ENCODE measurements at places on chromosomes 1 and 21. TPM values are rescaled to one million over a fixed set of nuclear protein-coding genes. Genes with fewer than 3 reads are reported as not detected.

- DNase-seq, result no peak
These were observed 4.5 kb downstream of the AGO1 start for GRCh38 chr1:35887508-35887907.

DNA sequence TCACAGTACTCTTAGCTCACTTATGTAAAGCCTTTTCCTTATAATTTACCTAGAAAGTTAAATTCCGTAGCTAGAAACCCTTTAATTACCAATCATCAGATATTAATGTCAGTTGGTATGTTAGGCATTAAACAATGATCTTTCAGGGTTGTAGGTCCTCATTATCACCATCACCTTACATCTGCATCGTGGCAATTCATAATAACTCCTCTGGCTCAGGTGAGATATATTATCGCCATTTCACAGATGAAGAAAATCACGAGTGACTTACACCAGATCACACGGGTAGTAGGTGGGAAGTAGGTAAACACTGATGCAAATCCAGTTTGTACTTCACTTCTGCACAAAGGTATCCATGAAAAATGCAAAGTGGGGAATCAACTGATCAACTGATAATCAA is 639 bp downstream of the NUP133 start:
- no peak for DNase-seq

DNA sequence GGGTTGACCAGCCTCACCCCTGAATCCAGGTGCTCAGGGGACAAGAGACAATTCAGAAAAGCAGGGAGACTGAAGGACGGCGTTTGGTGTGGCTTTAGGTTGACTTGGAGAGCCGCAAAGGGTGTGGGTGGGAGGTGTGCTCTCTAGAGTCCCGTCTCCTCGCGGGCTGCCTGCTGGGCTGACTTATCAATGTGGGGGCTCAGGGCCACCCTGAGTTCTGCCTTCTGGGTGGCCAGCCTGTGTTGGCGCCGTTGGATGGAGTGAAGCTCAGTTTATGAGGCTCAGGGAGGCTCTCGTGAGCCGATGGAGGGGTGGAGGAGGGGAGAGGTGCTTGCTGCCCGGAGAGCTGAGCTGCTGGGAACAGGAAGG is 13.0 kb downstream of the GPR137B start:
- DNase-seq, result no peak

DNA sequence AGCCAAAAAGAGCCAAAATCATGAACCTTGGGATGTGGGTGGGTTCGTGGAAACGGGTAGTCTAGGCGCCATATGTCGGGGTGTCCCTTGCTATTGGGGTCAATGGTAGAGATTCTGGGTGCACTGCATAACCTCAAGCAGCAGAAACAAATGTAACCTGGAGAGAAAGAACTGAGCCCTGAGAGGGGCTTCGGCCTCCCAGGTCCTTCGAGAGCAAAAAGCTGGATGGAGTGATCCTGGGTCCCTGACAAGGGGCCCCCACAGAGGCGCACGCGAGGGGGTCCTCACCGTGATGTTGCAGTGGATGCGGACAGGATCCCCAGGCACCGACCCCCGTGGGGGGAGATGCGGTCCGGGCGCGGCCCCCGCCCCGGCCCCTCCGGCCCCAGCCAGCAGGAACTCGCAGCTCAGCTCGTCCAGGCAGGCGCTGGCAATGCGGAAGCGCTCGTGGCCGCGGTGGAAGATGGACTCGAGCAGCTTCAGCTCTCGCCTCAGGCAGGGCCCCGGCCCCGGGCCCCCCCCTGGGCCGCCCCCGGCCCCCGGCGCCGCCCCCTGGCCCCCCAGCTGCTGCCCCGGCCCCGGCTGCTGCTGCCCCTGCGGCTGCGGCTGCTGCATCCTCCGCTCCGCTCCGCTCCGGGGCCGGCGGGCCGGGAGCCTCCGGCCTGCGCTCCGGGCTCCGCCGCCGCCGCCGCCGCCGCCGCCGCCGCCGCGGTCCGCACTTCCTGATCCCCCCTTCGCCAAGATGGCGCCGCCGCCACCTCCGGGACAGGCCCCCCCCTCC is at the start of gene UBE2Q1:
Gene UBE2Q1, minus strand, starts transcription at position 724 of the 781 bp plus-strand sequence. Its CDS starts 109 bp downstream, at position 615.
- peak; percentile 81 for DNase-seq

The CFAP107 gene
- not detected for total RNA-seq

GRCh38 chr1:227388214-227389168 is 70.2 kb upstream of the CDC42BPA start:
- no peak for DNase-seq

The NBPF6 gene
- total RNA-seq, result not detected

GRCh38 chr1:152899883-152900282 is 8.5 kb upstream of the IVL start:
- no peak for DNase-seq

- no peak for DNase-seq
These were observed 16.3 kb downstream of the PAX7 start for GRCh38 chr1:18646786-18647410.

The HRNR gene
- total RNA-seq, result not detected
